ENCODE measurements at places on chromosomes 5 and 9.
A peak's percentile ranks its signal among the peaks of the same experiment; 100 is the strongest.

GRCh38 chr5:141039061-141039460 is 12.1 kb upstream of the PCDHB1 start:
- no peak for DNase-seq

- no peak for DNase-seq
Observed at GRCh38 chr9:81690251-81690851, 1.0 kb upstream of the TLE1 start.

GRCh38 chr5:4995014-4995413 is 145.1 kb upstream of the ADAMTS16 start:
- DNase-seq, result no peak

DNA sequence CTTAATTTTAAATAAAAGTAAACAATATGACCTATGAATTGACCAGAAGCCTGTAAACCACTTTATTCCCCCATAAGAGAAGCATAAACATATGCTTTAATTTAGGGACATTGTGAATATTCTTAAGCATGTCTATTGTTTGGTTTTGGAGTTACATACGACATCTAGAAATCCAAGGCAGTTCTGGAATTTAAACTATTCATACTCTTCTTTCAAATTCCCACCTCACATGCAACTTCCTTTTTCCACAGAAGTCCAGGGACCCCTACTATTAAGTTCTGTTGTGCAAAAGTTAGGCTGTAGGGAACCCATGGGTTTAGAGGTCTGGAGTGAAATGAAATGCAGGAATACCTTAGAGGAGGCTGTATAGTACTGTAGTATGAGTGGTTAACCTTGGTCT is 2.1 kb downstream of the RIC1 start:
- no peak for DNase-seq

DNA sequence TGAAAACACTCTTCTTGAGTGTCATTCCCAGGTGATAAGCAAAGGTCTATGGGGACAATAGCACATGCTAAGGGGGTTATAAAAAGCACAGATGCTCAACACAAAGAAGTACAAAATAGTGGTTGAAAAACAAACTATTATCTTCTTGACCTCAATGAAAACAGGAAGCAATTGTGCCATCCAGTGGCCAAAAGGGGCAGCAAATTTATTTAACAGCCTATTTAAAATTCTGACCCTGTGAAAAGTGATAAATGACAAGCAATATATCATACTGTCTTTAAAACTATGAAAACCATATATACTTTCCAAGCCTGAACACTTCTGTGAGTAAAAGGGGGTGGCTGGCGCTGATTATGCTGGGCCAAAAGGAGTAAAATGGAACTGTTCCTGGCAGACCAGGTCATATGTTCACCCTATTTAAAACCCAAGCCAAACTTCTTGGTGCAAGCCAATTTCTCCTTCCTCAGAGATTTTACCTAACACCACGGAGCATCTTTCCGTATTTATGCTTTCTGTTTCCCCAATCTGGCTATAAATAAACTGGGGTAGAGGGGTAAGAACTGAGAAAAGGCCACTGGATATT is 29.7 kb downstream of the TEX10 start:
- no peak for DNase-seq

DNA sequence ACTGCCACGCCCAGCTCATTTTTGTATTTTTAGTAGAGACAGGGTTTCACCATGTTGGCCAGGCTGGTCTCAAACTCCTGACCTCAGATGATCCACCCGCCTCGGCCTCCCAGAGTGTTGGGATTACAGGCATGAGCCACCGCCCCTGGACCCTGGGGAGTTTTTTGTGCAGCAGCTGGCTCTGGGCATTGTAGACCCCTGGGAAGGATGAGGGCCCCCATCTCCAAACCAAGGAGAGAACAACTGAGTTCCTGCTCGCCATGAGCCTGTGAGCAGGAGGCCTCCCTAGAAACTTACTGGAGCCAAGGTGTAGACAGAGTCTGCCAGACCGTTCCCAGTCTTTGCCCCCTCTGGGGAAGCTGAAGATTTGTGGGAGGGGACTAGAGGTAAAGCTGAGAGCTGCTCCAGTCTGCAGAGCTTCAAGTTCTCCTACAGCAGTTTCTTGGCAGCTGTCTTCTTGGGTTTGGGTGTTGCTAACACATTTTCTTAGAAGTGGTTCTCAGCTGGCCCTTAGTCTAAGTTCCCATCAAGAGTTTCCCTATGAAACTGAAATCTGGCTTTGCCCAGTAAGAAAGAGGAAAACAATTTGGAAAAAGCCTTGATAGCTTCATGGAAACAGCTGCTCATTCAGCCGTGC is 12.4 kb downstream of the NUDT2 start:
- DNase-seq, result no peak

DNA sequence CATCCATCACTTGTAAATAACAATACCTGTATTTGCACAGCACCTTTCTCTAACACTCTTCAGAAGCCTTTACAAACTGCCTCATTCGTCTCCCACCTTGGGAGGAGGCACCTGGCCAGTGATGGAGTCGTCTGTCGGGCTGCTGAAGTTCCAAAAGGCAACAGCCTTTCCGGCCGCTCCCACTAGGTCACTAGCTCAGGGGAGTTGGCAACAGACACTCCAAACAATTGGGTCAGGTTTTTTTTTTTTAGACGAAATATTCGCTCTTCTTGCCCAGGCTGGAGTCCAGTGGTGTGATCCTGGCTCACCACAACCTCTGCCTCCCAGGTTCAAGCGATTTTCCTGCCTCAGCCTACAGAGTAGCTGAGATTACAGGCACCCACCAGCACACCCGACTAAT is 4.0 kb downstream of the DAP start:
- DNase-seq, result no peak

- DNase-seq, result no peak
Observed at GRCh38 chr5:166349046-166349445, 1942.4 kb upstream of the WWC1 start.

- no peak for DNase-seq
Observed at GRCh38 chr5:76524868-76525267, 98.3 kb downstream of the F2RL2 start.

- peak; percentile 41 for DNase-seq
Observed at GRCh38 chr5:98927242-98927988, 1.4 kb downstream of the CHD1 start.

All from activated effector memory CD4-positive, alpha-beta T cell treated with Interleukin-2 at 50 U/mL for 16 hours (primary cell).